Activated CD8-positive, alpha-beta memory T cell treated with anti-CD3 and anti-CD28 coated beads, Interleukin-2, amount 50 U/mL, for 48 hours (primary cell): ENCODE measurements at places on chromosomes 2 and 18.

DNA sequence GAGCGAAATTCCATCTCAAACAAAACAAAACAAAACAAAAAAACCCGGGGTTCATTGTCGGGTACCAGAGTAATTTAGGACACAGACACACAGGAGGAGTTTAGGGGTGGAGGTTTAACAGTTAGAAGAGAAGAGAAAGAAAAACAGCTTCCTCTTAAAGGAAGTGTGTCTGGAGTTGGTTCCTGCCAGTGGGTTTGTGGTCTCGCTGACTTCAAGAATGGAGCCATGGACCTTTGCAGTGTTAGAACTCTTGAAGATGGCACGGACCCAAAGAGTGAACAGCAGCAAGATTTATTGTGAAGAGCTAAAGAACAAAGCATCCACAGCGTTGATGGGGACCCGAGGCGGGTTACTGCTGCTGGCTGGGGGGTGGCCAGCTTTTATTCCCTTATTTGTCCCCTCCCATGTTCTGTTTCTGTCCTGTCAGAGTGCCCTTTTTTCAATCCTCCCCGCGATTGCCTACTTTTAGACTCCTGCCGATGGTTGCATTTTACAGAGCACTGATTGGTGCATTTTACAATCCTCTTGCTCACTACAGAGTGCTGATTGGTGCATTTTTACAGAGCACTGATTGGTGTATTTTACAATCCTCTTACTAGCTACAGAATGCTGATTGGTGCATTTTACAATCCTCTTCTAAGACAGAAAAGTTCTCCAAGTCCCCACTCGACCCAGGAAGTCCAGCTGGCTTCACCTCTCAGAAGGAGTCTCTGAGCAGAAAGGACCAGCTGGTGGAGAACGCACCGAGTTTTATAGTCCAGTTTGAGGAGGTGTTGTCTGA is 28.7 kb upstream of the ATP8B1 start:
- DNase-seq: no peak

GRCh38 chr18:49668574-49669275 is 106.9 kb downstream of the LIPG start:
- no peak for DNase-seq

DNA sequence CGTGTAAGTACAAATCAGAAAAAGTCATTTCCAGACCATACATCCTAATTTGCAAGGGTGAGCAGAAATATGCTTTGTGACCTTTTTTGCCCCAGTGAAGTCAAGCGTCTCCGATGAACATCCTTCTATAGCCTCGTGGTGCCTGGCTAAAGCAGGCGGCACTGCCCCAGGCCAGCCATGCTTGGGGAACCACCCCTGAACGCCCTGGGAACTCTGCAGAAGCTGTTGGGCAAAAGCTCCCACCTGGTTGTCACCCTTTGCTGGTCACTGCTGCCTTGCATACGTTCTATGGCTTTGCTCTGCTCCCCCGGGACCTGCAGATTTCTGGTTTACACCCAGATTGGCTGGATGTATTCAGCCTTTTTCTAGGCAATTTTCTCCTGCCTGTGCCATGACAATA is 256.4 kb downstream of the SS18 start:
- DNase-seq: no peak

- DNase-seq: no peak
These were observed 56.2 kb upstream of the LRRTM4 start for GRCh38 chr2:77578354-77578753.

DNA sequence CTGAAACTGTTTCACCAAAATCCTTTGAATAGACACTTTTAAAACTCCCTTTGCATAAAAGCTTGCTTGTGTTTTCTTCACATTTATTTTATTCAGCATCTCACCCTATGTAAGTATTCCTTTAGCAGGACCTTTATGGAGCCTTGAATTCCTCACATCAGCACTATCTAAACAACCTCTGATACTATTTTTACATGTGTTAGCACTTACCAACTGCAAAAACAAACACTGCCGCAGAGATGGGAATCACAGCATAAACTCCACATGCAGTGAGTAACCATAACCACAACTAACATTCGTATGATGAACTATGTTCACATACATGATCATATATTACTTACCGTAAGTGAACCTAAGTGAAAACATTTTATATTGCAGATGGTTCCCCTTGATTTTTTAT is 15.4 kb downstream of the FBXO15 start:
- no peak for DNase-seq

DNA sequence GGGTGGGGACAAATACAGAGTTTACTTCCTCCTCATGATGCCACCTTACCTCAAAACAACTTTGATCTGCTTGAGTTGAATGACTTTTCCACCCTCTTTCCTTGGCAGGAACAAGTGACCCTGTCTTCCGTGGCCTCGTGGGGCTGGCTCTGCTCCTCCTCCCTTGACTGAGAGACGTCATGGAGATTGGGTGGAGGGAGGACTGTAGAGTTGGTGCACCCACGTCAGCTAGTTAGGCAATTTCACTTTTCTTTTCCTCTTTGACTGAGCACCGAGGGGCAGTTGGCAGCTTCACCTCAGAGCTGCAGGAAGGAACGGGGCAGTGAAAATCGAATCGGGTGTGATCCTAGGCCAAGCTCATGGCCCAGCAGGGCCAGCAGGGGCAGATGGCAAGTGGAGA is at the start of gene SP140:
Gene SP140, plus strand, starts transcription at position 251 of the 400 bp plus-strand sequence. Its CDS starts 109 bp downstream, at position 360.
- peak; percentile 78 for DNase-seq

- no peak for DNase-seq
These were observed 721 bp upstream of the MIB1 start for GRCh38 chr18:21739604-21740537.

DNA sequence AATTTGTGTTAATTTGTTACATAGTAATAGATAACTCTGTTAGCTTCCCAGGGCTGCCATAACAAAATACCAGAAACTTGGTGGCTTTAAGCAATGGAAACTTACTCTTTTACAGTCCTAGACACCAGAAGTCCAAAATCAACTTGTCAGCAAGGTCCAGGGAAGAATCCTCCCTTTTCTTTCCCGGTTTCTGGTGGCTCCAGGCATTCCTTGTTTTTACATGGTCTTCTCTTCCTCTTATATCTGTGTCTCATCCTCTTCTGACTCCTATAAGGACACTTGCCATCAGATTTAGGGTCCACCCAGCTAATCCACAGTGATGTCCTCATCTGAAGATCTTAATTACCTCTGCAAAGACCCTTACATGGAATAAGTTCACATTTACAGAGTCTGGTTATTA is 95.6 kb downstream of the DDX1 start:
- DNase-seq: no peak

GRCh38 chr18:78776706-78777285 is 202.8 kb upstream of the SALL3 start:
- DNase-seq: no peak

DNA sequence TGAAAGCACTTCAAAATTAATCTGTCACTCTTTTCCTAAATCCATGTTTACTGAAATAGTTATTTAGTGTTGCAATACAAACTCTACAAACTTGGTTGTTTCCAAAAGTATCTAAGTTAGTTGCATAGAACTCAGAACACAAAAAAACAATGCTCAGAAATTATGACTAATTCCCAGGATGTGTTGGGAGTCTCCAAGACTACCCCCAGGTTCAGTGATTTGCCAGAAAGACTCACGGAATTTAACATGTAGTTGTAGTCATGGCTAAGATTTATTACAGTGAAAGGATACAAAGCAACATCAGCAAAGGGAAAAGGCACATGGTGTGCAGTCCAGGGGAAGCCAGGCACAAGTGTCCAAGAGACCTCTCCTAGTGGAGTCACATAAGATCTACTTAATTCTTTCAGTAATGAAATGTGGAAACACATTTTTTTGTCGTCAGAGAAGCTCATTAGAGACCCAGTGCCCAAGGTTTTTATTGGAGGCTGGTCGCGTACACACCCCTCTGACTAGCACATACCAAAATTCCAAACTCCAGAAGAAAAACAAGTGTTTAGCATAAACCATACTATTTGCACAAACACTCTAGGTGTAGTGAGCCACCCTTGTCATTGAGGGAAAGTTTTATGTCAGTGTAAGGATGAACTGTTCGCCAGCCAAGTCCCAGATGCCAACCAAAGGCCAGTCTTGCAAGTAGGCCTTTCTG is 43.3 kb upstream of the CYP20A1 start:
- DNase-seq: no peak

GRCh38 chr2:71361631-71362030 is 30.0 kb downstream of the ZNF638 start:
- DNase-seq: no peak

DNA sequence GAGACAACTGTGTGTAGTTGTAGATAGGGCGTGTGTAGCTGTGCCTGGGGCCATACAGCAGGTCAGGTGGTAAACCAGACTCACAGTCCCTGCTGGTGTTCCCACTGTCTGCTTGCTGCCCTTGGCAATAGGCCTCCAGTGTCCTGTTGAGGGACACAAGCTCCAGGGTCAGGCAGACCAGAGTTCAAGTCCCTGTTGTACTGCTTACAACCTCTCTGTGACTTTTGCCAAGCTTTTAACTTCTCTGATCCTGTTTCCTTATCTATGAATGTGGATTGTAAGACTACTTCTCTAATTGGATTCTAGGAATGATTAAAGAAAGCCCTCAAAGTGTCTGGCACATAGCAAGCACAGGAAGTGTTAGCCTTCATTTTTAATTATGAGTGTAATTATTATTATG is 68.6 kb downstream of the MERTK start:
- DNase-seq: no peak

GRCh38 chr2:181393472-181393871 is 63.7 kb upstream of the ITGA4 start:
- DNase-seq: no peak

GRCh38 chr2:178528647-178529046 is 48.4 kb downstream of the PLEKHA3 start:
- DNase-seq: no peak

DNA sequence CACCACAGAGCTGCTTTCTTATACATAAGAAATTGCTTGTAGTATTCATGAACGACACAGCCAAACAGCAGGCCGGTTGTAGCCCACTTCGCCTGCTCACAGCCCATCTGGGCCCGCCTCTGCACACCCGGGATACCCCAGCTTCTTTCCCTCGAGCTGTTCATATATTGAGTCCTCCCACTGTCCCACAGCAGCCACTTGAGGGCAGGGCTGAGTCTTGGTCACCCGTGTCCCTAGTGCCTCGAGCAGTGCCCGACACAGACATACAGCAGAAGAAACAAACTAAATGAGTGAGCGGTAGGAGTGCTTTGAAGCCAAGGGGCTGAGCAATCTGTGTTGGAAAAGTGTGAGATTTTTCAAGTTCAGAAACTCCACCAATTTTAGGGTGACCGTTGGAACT is 251.4 kb downstream of the KLHL29 start:
- no peak for DNase-seq

- DNase-seq: no peak
These were observed 20.6 kb downstream of the KCNH7 start for GRCh38 chr2:162817921-162818320.

DNA sequence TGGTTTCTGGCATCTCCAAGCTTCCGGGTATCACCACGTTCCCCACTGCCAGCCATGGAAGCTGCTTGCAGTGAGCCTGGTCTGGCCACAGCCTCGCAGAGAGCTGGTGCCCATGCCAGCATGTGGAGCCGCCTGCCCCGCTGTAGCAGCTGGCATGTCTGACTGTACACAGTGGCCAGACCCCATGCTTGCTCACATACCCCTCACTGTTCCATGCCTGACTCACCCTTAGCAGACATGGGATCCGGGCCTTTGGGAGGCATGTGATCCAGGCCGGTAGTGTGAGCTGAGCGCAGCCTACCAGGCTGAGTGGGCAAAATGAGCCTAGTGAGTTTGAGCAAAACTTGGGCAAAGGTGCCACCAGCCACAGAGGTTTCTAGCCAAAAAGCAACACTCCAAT is 18.8 kb upstream of the RPRD1A start:
- no peak for DNase-seq

DNA sequence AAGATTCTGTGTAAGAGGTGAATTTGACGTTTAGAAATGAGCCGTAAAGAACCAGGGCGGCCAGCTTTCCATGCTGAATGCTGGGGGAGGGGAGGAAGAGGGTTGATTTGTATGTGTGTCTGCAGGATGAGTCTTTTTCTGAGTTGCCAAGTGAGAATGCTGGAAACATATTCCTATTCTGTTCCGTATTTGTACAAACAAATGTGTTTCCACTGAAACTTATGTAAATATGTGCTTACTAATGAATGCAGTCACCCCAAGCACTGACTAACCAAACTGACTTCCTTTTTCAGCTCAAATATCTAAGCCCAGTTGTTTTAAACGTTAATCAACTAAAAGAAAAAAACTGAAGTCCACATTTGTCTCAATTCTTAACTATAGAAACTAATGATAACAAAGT is 74.9 kb upstream of the APCDD1 start:
- no peak for DNase-seq

DNA sequence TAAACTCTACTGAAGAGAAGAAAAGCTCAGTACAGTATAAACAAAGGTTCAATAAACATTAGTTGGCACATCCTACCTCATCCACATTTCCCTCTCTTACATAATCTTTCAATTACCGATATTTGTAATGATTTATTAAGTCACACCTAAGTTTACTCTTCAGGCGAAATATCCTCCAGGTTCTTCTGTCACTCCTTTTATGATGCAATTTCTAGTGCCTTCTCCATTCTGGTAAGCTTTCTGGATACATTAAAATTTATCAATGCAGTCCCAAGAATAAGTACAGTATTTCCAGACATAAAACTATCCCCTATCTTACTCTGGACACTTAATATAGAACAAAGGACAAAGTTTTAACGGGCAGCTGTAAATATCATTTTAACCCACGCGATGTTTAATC is 5.6 kb downstream of the HNRNPLL start:
- no peak for DNase-seq

- DNase-seq: no peak
These were observed 78.3 kb upstream of the SETBP1 start for GRCh38 chr18:44602380-44602779.

DNA sequence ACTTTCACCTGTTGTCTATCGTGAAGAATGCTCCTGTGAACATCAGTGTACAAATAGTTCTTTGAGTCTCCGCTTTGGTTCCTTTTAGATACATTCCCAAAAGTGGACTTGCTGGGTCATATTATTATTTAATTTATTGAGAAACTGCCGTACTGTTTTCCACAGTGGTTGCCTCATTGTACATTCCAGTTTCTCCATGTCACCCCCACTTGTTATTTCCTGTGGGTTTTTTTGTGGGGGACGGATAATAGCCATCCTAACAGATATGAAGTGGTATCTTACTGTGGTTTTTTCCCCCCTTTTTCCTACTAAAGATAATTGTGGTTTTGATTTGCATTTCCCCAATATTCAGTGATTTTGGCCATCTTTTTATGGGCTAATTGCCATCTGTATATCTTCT is 53.8 kb downstream of the SMCHD1 start:
- DNase-seq: no peak

DNA sequence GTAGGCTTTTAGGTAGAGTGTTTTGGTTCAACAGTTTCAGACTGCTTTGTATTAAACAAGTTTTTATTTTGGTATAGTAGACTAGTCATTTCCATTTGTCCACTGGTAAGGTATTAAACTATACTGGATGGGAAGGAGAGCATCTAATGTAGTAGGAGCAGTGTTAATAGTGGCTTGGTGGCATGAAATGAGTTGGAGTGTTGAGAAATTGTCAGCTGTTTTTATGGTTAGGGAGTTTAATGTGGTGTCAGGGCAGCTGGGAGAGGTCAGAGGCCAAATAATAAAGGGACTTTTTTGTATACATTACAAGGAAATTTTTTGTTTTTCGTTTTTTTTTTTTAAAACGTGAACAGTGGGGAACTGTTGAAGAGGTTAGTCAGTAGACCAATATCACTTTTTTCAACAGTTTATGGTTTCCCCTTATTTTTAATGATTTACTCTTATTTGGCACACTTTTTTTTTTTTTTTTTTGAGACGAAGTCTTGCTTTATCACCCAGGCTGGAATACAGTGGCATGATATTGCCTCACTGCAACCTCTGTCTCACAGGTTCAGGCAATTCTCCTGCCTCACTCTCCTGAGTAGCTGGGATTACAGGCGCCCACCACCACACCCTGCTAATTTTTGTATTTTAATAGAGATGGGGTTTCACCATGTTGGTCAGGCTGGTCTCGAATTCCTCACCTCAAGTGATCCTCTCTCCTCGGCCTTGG is 21.2 kb downstream of the ACTR3 start:
- no peak for DNase-seq
